ENCODE measurements at places on chromosomes 4 and X.

DNA sequence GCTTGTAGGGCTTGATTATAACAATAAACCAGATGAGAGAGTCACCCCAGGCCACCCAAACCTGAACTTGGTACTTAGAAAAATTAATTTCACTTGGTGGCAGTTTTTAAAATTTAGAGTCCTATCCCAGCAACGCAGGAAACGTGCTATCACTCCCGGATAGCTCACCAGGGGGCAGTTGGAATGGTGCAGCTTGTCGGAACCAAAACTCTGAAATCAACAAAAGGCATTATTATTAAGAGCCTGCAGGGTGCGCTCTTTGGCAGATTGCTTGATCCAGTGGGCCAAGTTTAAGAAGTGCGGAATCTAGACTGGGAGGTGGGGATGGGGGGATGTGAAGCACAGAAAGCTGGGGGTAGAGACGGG, 2.4 kb downstream of the FRAS1 start:
- peak; percentile 65 for DNase-seq

GRCh38 chr4:70559211-70559830, 32.7 kb upstream of the AMBN start:
- DNase-seq = peak; percentile 19

- no peak for DNase-seq
These were observed 37.6 kb downstream of the RPS6KA3 start for GRCh38 chrX:20229155-20229554.

DNA sequence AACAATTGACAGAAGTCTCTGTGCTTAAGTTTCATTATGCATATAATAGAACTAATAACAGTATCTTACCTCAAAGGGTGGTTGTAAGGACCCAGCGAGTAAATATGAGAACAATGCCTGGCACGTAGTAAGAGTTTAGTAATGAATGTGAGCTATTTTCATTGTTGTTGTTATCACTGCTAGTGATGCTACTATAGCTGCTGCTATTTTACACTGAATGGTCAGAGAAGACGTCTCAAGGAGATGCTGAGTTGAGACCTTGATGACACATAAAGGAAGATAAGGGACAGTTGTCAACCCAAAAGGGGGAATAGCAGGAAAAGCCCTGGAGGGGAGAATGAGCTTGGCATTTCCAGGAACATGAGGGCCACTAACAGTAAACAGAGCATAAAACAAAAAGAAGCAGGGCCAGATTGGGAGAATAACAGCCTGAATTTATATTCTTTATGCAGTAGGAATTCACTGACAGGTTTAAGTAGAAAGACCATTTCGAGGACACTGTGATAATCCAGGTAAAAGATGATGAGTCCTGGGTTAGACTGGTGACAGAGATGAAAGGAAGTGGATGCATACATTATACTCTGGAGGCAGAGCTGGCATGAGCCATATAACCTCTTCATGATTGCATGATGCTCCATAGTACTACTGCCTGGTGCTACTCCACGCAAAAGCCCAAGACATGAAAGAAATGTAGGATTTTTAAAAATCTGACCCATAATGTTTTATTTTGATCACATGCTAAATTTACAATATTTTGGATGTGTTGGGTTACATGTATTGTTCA, 23.1 kb downstream of the ATP8A1 start:
- no peak for DNase-seq

DNA sequence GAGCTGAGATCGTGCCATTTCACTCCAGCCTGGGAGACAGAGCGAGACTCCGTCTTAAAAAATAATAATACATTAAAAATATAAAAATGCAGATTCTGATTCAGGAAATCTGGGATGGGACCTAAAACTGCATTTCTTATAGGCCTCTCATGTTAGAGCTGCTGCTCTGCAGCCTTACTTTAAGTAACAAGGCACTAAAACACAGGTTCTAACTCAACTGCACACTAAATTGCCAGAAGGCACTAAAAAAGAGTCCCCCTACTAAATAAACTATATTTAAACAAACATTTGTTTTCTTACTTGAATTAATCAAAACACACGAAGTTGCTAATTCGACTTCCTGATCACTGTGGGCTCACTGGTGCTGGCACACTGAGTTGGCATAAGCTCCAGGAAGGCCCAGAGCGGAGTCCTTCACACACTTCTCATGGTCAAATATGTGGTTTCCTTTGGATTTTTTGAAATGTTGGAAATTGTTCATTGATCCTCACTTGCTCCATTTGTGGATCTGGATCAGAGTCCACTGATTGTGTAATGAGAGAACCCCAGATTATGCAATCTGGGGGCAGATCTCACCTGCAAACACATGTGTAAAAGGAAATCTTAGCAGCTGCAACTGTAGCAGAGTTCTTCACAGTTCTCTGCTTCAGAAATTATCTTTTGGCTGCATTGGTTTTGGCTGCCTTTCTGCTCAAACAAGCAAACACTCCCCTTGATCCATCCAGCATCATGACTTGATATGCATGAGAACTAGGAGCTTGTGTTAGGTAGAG, 59.3 kb downstream of the AFF1 start:
- no peak for DNase-seq

GRCh38 chr4:142372530-142373260, 473.4 kb downstream of the INPP4B start:
- DNase-seq = no peak
